ENCODE measurements at places on chromosomes 16 and 17.

GRCh38 chr17:66975614-66976378 is 11.3 kb downstream of the CACNG4 start:
- no peak for DNase-seq

DNA sequence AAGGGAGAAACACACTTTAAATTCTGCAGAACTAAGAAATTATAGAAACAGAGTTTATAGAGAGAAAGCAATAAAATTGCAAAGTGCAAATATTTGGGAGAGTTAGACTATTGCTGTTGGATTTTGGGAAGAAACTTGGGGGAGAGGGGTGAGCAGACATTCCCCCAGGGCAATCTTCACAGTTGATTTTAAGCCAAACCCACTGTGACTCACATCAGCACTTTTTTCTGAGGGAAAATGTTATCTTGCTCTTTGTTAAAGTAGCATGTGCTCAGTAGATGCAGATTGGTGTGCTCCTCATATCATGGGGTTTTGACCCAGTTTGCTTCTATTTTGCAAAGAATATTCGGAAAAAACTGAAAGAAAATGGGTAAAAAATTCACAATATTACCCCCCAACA is 367.6 kb downstream of the CDH11 start:
- DNase-seq = no peak

- DNase-seq = peak; percentile 70
Observed at GRCh38 chr16:85935974-85936760, 37.2 kb downstream of the IRF8 start.

- DNase-seq = no peak
Observed at GRCh38 chr16:10740000-10740844, 3.4 kb upstream of the NUBP1 start.

- DNase-seq = peak; percentile 47
Observed at GRCh38 chr17:5249615-5250014, 15.0 kb upstream of the SCIMP start.

DNA sequence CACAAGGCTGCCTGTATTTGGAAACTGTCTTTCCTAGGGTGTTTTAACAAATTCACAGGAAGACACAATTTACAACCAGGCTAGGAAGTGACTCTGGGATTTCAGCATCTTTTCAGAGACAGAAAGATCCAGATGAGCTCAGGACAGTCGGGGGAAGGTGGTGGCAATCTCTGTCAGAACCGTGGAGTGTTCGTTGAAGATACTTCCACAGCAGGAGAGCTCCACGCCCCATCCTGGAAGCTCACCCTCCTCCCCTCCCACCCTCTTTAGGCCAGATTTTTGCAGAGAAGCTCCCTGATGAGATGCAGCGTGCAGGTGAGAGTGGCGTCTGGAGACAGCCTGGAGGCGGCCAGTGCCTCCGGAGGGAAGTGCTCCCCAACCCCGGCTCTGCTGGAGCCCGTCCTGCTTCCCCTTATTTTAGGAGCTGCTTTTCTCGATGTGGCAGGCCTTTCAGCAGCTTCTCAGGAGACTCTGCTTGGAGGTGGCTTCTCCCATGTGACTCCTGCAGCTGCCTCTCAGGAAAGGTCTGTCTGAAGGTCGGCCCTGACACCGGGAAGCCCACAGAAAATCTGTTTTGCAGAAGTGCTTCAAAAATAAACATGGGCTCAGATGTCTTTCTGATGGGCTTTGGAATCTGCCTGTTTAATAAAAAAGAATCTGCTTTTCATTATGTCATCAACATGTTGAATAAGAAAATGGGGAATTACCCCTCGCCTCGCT is 186.4 kb upstream of the CHMP6 start:
- no peak for DNase-seq

GRCh38 chr17:3795390-3796102 is 5.4 kb downstream of the ITGAE start:
- no peak for DNase-seq

DNA sequence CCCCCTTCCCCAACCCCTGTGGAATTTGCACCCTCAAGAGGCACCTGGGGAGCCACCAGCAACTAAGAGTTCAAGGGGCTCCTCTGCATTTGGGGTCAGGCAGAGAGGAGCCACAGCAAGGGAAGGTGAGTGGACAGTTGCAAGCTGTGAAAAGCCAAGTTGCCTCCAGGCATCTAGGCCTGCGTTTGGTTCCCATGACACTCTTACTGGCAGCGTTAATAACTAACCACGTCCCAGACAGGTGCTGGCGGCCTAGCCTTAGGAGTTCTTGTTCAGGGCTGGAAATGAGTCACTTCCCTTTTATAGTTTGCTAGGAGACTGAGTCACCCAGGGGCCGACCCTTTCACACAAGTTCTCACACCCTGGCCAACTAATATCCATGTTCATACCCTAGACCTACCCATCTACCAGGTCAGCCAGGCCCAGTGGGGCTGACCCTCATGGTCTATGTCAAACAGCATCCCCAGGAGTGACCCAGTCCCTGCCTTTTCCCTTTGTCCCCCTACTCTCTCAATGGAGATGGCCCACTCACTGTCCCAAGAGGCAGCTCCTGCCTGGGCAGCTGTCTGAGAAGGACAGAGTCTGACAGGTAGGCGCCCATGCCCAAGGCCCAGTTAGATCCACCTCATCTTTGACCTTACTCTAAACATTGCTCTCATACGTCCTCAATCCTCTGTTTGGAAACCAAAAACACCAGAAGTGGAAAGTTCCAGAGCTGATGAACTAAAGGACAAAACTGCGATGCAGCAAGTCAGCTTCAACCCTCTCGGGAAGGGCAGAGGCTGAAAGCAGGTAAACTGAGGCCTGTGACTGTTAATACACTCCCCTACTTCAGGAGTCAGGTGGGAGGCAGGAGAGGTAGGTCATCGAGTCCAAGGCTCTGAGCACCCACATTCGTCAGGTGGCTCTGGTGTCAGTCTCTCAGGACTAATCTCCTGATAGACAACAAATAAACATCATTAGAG is 300.6 kb downstream of the SOX9 start:
- DNase-seq = peak; percentile 14

GRCh38 chr17:19645734-19646201 is 2.8 kb upstream of the ALDH3A2 start:
- peak; percentile 63 for DNase-seq

DNA sequence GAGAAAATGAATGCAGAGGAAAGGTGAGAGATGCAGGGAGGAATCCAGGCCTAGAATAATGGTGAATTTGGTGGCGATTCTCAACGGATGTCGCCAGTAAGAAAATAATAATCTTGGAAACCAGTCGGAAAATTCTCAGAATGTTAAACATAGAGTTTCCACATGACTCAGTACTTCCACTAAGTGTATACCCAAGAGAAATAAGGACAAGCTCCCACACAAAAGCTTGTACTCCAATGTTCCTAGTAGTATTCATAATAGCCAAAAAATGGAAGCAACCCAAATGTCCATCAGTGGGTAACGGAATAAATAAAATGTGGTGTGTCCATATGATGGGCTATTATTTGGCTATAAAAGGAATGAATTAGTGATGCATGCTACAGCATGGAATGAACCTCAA is 19.4 kb upstream of the ENGASE start:
- DNase-seq = no peak

- no peak for DNase-seq
Observed at GRCh38 chr17:39794249-39794970, 56.7 kb downstream of the GRB7 start.

DNA sequence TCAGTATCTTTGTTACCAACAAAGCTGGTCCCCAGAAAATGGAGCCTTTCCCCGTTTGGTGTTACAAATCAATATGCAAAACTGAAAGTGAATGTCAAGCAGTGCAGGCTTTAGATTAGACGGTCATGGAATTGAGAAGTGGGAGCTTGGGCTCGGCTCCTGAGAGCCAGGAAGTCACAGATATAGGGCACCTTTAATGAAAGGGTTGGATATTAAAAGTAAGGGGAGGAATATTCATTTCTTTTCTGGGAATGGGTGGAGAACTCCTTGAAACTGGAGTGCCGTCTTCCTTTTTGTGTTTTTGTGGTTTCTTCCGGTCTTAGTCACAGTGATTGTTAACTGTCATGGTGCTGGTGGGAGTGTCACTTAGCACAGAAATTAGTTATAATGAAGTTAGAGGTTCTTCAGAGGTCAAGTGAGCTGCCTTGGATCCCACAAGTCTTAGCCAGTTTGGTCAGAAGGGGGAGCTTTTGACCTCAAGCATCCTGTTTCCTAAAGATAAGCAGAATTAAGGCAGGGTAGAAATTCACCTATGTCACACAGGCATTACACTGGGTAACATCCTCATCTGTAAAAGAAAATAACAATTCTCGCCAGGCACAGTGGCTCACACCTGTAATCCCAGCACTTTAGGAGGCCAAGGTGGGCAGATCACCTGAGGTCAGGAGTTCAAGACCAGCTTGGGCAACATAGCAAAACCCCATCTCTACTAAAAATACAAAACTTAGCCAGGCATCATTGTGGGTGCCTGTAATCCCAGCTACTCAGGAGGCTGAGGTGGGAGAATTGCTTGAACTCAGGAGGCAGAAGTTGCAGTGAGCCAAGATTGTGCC is 9.6 kb upstream of the EIF1 start:
- DNase-seq = peak; percentile 65

DNA sequence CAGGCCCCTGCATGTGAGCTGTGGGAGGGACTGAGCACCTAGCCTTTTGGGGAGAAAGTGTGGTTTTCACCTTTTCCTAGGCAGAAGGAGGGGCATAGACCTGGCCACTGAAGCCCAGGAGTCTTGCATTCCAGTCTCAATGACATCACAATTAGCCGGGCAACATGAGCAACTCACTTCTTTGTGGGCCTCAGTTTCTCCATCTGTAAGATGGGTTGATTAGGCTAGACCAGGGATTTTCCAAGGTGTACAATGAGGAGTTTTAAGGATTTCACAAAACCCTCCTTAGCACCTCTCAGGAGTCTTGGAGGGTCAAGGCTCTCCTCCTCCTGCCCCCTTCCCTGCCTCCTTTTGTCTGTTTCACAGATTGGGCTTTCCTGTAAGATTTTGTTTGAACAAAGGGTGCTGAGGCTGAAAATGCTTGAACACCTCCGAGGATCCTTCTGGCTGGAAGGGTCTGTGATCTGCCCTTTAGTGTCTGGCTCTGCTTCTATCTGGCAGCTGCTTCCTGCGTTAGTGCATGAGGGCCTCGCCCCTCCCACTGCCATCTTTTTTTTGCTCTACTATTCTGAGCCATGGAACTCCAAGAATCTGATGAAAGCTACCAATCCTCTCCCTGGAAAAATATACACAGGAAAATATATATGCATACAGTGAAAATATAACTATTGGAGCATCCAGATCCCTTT is 52.4 kb upstream of the ETV4 start:
- no peak for DNase-seq

- DNase-seq = no peak
Observed at GRCh38 chr17:80337195-80337895, 76.7 kb downstream of the RNF213 start.

DNA sequence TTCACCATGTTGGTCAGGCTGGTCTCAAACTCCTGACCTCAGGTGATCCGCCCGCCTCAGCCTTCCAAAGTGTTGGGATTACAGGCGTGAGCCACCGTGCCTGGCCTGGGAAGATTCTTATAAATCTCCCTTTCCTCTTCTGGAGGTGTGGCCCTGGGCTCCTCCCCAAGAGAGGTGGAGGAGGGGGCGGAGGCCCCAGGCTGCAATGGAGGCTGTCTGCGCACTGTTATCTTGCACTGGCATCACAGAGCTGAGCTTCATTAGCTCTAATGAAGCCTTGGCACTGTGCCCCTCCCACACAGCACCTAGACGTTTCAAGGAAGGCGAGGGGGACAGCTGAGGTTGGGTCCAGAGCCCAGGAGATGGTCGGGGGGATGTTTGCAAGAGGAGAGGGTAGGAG is 7.5 kb downstream of the ARHGAP23 start:
- no peak for DNase-seq

- peak; percentile 40 for DNase-seq
Observed at GRCh38 chr16:85947230-85948137, 48.5 kb downstream of the IRF8 start.

- DNase-seq = no peak
Observed at GRCh38 chr16:20023190-20023589, 50.5 kb downstream of the GPR139 start.

GRCh38 chr16:86542756-86543750 is 12.0 kb downstream of the MTHFSD start:
- DNase-seq = no peak

- DNase-seq = peak; percentile 92
Observed at GRCh38 chr17:80544655-80545498, at the start of gene RPTOR. RPTOR (plus strand) TSS chr17:80544838; CDS start chr17:80545630, 792 bp downstream.

DNA sequence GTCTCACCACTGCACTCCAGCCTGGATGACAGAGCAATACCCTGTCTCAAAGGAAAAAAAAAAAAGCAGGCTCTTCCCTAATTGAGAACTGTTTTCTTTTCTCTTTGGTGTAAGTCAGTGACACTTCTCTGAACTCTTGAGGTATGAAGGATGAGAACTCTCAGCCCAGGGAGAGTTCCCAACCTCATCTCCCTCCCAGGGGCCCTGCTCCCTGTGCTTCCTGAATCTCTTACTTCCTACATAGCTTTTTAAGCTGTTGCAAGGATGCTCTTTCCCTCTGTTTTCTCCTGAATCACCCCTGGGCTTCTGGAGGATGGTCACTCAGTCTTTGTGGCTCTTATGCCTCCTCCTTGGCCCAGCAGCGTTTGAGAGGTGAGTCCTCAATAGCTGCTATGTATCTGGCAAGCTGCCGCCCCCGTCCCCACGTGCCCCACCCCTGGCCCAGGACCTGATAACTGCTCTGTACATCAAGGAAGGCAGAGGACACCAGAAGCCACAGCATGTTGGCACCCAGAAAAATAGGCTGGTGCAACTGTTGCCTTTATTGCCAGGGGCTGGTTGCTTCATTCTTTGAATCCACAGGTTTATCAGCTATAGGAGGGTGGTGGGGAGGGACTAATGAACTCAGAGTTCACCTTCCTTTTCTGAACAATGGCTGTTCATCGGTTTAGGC is 24.0 kb downstream of the IGF2BP1 start:
- DNase-seq = no peak

DNA sequence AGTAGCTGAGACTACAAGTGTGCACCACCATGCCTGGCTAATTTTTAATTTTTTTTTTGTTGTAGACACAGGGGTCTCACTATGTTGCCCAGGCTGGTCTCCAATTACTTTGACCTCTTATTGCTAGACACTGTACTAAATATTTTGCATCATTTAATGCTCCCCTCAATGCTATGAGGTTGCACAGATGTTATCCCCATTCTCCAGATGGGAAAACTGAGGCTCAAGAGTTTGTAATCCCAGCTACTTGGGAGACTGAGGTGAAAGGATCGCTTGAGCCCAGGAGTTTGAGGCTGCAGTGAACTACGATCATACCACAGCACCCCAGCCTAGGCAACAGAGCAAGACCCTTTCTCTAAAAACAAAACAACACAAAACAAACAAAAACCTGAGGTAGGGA is 443.3 kb upstream of the C16orf82 start:
- no peak for DNase-seq

GRCh38 chr17:76671912-76672262 is 28.3 kb upstream of the ST6GALNAC1 start:
- no peak for DNase-seq
